Activated naive CD8-positive, alpha-beta T cell treated with anti-CD3 and anti-CD28 coated beads, Interleukin-2, amount 10 ng/mL, durations not matched to agents 7 days and 5 days (primary cell): ENCODE measurements at places on chromosomes 12 and 14.

DNA sequence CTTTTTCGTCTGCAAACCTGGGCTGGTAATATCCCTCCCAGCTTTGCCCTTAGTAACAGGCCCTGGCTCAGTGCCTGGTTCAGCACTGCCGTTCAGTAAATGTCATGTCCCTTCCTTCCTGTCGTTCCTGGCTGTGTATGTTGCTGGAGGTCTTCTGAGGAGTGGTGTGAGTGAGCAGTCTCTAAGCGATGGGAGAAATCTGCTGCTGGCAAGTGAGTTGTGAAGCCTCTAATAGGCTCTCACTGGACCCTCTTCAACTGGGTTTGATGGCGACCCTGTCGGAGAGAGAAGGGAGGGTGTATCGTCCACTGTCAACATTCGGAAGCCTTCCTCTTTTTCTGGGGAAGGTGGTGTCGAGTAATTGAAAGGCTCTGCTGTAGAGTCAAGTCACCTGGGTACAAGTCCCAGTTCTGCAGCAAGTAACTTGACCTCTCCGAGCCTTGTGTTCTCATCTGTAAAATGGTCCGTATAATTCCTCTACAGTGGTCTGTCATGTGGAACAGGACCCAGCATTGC, 62.8 kb downstream of the HRK start:
- peak; percentile 37 for DNase-seq

DNA sequence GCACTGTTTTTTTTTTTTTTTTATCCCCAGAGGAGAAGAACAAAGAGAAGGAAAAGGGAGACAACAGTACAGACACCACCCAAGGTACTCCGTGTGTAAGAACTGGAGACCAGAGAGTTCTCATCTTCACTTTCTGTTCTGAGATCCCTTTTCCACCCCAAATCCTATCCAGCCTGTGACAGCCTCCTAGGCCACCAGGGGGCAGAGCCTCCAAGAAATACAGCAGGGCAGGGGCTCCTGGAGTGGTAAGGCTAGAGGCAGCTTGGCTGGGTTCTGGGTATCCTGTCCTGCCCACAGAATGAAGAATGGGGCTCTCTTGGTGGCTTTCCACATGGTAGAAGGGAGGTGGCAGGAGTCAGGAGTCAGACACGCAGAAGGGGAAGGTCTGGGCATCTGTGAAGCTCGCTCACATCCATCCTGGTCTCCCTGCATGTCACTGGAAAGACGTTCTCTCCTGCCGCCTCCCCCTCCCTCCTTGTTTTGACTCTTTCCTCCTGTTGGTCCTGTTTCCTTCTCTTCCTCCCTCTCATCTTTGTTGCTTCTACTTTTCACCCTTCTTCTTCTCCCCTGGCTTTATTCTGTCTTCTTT, 12.0 kb downstream of the CLSTN3 start:
- DNase-seq = peak; percentile 63

DNA sequence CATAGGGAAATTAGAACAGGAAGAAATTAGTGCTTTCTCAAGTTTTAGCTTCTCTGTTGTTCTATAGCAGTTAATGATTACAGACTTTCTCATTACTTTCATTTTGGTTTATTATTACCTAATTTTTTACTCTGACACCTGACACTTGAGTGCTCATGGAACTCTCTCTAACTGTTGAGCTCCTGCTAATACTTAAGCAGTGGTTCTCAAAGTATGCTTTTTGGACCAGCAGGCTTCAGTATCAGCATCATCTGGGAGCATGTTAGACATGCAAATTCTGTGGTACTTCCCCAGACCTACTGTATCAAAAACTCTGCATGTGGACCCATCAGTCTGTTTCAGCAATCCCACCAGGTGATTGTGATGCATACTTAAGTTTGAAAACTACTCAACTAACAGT, 235.3 kb downstream of the CCDC91 start:
- no peak for DNase-seq

- no peak for DNase-seq
Observed at GRCh38 chr14:90454041-90455000, 57.5 kb downstream of the CALM1 start.

DNA sequence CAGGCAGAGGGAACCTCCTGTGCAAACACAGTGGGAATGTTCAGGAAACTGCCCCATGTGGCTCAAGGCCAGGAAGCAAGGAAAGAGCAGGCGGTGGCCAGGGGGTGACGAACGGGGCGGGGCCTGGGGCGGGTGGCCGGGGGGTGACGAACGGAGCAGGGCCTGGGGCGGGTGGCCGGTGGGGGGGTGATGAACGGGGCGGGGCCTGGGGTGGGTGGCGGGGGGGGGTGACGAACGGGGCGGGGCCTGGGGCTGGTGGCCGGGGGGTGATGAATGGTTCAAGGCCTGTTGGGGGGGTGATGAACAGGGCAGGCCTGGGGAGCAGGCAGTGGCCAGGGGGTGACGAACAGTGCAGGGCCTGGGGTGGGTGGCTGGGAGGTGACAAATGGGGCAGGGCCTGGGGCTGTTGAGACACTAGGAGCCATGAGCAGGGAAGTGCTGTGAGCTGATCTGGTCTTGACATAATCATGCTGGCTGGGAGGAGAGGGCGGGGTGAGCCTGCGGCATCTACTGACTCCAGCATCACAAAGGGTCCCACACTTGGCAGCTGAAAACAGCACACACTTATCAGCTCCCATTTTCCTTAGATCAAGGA, 62.7 kb upstream of the FBRSL1 start:
- DNase-seq = no peak

DNA sequence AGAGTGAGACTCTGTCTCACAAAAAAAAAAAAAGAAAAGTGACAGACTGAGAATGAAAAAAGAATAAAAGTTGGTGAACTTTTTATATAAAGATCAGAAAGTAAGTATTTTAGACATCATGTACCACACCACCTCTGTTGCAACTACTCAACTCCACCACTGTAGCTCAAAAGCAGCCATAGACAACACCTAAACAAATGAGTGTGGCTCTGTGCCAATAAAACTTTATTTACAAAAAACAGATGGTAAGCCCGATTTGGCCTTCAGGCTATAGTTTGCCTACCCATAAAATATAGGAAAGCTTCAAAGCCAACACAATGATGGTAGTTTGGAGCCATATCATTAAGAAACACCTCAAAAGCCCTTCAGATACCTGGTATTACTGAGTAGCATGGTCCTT, 154.5 kb upstream of the FOXN3 start:
- no peak for DNase-seq

DNA sequence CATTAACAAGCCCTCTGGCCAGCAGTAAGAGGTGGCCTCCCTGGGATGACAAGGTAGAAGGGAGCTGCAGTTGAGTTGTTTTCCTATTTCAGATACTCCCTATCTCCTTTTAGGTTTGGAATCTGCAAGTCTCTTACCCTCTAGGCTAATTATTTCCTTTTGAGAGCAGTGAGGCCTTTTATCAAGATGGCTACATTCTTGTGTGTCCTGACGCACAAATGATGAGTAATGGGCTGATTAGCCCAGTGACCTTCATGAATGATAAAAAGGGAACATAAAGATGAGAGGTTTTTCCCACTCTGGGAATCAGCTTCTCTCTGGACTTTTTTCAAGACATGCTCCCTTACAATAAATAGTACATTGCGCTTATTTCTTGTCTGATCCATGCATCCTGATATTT, 22.9 kb downstream of the DYRK2 start:
- no peak for DNase-seq

- no peak for DNase-seq
Observed at GRCh38 chr12:68317047-68317667, 15.0 kb downstream of the MDM1 start.

- no peak for DNase-seq
Observed at GRCh38 chr12:28869197-28869596, 279.9 kb upstream of the FAR2 start.

DNA sequence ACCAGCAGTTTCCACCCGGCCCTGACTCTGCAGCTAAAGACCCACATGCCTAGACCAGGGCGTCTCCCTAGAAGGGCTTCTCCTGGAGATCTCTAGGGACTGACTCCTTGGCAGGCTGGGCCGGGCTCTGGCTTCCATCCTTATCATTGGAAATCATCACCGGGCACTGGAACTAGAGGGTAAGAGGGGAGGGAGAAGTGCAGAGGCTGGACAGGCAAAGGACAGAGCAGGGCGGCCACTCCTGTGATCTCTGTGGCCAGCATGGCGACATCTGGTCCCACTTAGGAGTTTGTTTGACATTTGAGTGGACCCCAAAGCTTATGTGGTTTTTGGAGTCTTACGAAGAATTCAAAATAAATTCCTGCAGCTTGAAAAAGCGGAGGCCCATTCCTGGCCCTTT, 7.1 kb downstream of the LTBP2 start:
- no peak for DNase-seq

- no peak for DNase-seq
Observed at GRCh38 chr12:68043435-68043834, 54.2 kb downstream of the IFNG-AS1 start.

DNA sequence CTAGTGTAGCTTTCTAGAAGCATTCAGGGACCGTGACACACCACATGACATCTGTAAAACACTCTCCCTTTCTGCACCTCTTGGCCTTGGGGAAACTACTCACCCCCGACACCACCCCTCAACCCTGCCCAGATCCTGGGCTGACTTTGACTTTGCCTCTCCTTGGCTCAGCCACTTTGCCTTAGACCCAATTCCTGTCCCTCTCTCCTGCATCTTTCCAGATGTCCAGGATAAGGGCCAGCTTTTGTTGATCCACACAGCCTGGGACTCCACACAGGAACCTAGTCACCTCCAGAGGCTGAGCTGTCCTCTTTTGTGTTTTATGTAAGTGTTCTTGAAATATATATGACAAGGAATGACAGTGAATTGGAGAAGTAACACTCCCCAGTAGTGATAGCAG, 153.7 kb upstream of the PLXNC1 start:
- DNase-seq = no peak

- DNase-seq = no peak
Observed at GRCh38 chr14:66131111-66131510, 355.1 kb upstream of the CCDC196 start.

DNA sequence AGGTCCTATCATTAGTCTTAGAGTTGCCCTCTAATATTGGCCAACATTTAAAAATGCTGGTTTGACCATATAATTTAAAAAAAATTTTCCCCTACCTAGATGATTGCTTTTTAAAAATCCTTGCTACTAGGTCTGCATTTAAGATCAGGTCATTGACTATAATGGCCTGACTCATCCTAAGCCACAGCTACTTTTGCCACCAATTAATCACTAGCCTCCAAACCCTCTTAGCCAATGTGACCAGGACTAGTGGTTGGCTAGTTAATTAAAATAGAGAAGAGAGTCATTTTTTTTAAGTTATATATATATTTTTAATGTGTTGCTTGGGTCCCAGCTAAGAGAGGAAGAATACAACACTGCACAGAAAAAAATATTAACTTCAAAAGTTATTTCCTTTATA, 57.5 kb downstream of the SOS2 start:
- no peak for DNase-seq

DNA sequence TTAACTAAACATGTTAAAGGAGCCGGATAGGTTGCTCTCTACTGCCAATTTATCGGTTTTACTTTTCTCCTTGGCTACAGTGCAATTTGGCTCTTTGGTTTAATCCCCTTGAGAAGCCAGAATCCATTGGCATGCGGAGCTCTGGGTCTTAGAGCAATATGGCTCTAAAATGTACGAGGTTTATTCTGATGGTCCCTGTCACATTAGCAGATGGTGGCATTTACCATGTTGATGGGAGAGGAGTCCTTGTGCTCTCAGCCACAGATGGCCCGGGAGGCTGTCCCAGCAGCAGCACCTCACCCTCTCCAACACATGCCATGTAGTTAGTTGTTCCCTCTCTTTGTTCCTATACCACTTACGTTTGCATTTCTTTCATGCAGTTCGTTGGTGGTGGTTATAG, 179.7 kb downstream of the RGS6 start:
- no peak for DNase-seq

- DNase-seq = no peak
Observed at GRCh38 chr12:42792265-42792664, 202.7 kb upstream of the PRICKLE1 start.

DNA sequence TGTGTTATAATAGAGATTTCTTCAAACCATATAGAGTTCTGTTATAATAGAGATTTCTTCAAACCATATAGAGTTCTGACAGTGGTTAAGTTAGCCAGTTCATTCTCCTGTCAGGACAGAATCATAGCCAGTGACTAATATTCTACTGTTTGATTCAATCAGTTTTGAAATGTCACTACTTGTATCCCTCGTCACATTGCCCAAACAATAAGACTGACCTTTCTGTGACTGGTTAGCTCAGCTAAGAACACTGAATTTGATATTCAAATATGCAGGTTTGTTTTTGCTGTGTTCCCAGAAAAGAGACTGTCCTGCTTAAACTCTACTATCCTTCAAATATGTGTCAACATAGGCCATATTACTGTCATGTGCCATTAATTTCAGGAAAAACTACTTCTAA, 74.4 kb downstream of the ALG10B start:
- DNase-seq = no peak

DNA sequence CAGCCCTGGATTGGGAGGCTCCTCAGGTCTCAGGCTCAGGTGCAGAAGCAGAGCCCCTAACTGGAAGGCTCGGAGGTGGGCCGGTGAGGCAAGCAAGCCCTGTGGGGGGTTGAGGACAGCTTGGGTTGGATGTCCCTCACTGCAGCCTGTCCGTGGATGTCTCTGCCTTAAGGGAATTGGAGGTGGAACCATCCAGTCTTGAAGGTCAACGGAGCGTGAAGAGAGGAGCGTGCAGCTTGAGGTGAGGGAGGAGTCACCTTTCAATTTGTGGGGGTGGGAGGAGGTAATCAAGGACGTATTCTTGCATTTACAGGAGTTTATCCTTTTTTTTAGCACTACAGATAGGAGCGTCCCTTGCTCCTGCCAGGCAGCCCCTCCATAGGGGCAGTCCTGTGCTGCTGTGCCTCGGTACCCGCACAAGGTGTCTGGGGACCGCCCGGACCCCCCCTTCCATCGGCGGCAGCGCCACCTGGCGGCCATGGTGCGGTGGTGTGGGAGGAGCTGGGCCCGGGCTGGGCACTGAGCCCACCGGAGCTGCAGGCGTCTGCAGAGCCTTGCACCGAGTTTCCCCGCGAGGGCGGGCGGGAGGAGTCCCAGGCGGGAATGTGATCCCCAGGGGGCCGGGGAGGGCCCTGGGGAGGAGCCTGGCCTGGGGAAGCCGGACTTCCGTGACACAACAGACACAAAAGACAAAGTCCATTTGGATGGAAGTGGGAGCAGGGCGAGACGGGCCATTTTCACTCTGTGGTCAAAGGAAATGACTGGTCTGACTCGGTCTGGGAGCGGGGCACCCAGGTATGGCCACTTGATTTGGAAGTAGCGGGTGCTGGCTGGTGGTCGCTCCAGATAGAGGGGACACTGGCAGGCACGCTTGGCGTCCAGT, 864 bp downstream of the DNAJC22 start:
- peak; percentile 90 for DNase-seq

GRCh38 chr14:56490379-56490778, 89.2 kb upstream of the TMEM260 start:
- DNase-seq = no peak

DNA sequence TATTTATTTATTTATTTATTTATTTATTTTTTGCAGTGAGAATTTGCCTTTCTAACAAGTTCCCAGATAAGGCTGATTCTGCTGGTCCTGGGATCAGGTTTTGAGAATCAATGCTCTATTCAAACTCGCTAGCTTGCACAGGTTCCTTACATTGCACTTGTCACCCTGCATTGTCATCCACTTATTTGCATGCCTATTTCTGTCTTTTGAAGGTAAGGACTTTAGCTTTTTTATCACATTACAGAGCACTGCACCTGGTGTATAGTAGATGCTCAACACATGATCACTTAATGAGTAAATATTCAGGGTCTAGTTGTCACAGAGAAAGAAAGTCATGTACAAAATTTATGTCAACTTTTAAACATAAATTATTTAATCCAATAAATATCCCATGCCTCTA, 219.7 kb upstream of the BTG1 start:
- DNase-seq = no peak
